ENCODE measurements at places on chromosomes 1 and 21.

DNA sequence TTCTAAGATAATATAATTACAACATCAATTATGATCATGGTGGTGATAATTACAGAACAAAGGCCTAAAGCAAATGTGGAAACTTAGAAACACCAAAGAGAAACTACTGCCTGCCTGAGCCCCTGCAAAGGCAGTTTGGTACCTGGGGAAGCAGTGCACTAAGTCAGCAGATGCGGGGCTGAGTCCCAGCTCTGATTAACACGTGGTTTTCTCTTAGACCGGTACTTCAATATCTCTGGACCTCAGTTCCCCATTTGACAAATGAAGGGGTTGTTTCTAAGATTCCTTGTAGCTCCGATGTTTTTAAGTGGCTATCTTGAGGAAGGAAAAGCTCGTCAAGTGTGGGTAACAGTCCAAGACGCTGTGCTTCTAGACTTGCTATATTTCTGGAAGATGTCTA is 16.7 kb upstream of the PLEKHA6 start:
- DNase-seq, result no peak

- DNase-seq, result no peak
These were observed 66.1 kb downstream of the HTR6 start for GRCh38 chr1:19730793-19731192.

DNA sequence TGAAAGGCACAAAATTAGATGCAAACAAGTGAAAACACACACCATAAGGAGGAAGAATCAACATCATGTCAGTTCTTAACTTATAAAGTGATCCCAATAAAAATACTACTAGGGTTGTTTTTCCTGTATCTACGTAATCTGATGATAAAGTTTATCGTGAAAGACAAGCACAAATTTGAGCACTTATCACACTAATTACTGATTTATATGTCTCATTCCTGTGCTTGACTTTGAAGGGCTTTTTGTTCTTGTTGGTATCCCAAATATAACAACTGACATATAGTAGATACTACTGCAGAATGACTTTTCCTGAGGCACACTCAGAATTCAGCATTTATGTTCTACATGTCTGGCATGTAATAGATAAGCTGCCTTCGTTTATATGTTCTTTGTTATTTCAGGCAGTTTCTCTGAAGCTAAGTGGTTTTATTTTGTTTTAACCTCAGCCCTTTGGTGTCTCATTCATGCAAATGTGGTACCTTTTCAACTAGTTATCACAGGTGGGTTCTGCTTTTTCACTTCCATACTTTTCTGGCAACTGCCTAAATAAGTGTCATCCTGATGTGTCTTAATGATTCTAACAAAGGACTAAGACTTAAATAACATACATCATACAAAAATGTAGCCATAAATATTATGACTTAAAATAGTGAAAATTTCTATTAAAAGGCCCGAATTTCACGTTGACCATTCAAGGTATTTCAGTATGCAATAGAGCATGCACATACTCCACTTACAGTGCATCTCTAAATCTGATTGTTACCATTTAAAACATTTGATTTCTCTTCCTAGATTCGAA is 73.2 kb downstream of the LRRC8C start:
- no peak for DNase-seq

- no peak for DNase-seq
These were observed 1917.0 kb downstream of the MRPL39 start for GRCh38 chr21:23690316-23690715.

DNA sequence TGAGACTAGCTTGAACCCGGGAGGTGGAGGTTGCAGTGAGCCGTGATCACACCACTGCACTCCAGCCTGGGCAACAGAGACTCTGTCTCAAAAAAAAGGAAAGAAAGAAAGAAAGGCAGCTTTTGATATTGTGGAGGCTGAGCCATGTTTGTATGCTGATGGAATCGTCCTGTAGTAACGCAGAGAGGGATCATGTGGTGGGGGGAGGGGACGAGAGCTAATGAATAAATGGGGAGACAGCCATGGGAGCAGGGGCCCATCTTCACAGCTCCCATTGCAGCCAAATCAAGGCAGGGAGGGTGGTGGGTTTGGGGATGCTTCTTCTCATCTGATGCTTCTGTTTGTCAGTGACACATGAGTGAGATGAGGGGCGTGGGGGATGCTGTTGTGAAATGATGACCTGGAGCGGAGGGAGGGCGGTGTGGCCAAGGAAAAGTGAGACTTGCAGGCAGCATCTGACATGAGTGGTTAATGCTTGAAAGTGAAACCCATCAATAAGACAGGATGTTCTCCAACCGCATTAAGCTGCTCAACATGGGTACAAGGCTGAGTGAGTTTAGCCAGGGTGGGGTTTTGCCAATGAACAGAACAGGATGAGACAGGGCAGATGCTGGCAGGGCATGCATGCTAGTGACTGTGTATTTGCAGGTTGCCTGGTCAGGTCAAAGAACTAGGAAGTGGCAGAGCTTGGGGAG is 16.7 kb downstream of the SPATA21 start:
- peak; percentile 14 for DNase-seq

DNA sequence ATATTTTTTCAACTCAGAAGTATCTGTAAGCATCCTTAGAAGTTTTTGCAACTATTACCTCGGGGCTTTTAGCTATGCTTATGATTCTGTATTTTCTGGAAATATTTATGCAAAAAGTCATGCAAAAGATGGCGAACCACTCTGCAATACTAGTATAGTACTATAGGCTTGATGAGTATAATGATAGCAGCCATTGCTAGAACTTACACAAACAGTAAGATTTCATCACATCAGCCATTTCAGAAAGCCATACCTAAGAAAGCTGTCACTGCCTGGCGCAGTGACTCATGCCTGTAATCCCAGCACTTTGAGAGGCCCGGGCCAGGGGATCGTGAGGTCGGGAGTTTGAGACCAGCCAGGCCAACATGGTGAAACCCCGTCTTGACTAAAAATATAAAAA is 227.1 kb downstream of the LRRC7 start:
- no peak for DNase-seq

DNA sequence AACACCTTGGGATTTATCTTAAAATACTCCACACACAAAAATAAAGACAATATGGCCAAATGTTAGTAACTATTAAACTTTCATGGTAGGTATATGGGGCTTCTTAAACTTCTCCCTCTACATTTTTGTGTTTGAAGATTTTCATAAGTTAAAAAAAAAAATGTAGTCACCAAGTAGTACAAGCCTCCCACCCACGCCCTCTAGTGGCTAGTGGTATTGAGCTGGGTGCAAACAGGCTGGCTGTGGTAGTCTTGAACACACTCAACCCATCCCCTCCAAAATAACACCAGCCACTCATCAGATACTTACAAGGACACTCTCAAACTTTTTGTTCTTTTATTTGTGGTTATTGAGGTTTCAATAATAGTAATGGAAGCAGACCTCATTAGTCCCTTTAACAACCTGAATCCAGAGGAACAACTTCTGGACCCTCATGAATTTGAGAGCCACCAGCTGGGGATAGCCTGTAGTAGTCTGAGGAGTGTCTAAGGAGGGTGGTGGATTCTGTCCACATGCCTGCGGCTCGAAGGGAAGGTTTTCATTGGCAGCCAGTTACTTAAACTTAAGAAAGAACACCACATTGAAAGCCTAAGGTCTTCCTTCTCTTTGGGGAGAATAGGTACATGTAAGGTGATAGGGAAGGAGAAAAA is 15.6 kb downstream of the RD3 start:
- no peak for DNase-seq

DNA sequence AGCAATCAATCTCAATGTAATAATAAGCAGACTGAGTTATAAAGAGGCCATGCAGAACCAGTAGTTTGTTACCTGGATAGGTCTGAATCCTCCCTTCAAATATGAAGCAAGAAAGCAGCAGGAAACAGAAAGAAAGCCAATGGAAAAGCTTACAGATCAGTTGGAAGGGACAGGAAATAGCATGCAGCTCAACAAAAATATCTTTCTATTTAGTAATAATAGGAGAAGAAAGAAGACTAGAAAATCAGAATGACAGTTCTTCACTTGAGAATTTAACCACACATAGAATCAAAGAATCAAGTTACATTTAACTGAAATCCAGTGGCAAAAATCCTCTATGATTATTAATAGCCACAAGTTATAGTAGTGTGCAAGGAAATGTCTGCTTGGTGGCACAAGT is 194.4 kb downstream of the EIF4G3 start:
- no peak for DNase-seq

- DNase-seq, result no peak
These were observed 29.7 kb downstream of the HEYL start for GRCh38 chr1:39609618-39610331.

DNA sequence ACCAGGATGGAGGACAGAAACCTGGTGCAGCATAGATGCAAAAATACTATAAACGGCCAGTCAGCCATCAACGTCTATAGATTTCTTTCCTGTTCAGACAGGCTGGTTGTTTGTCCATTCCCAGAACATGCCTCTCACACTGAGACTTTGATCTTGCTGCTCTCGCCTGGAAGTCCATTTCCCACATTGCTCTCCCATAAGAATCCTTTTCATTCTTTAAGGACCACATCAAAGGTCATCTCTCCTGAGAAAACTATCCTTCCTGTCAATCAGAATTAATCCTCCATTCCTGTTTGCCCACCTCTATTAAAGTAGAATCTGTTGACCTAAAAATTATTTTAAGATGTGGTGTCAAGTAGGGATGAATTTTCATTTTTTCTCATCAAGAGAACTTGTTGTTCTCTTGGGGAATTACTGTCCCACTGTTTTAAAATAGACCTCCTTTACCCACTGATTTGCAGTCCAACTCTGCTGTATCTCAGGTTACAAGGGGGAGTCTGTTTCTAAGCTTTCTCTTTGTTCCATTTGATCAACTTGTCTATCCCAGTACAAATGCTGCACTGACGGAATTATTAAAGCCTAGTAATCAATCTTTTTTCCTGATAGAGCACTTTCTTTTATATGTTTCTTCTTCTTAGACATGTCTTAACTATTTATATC is 172.7 kb downstream of the PATJ start:
- no peak for DNase-seq

DNA sequence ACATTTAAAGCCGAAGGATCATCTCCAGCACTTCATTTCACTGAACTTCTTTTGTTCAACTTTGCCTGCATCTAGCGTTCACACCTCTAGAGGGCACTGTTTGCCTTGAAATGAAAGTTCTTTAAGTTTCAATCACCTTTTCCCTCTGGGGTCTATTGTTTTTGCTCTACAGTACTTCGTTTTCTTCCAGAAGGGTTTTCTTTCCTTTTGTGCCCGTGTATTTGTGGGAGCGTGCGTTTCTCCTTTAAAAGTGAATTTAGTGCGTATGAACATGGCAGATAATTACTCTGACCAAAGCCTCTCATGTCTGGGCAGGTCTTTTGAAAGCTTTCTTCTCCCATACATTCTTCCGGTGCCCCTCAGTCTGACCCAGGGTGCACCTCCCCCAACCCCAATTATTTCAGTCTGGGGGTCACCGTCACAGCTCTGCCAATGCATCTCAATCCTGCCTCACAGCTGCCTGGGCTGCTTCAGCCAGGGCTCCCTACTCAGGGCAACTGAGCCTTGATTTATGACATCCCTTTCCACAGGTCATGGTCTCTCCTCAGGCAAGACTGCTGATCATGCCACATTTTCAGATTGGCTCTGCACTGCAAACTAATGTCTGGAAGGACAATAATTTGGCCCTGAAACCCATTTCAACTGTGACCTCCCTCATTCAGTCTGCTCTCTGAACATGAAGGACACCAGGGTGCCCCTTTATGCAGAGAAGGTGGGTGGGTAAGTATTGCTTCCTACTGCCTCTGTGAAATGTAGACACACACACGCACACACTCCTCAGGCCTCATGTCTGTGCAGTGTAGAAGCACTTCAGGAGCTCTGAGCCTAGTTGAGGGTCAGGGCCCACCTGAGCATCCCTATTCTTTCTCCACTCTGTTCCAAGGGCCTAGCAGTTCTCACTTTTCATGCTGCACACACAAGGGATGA is 88.6 kb downstream of the NUF2 start:
- DNase-seq, result no peak

- no peak for DNase-seq
These were observed 6.0 kb downstream of the GLIS1 start for GRCh38 chr1:53732912-53733317.

DNA sequence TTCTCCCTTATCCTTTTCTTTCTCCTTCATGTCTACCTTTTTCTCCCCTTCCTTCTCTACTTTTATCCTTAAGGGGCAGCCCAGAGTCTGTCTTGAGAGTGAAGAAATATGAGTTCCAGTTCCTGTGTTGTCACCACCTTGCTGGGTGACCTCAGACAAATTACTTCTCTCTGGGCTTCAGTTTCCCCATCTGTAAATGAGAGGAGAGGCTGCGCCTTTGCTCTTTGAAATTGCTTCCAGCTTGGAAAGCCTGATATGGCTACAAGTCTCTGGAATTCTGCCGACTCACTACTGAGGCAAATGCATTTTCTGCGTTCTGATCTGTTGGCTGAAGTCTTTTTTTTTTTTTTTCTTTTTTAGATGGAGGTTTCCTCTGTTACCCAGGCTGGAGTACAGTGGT is 119.2 kb downstream of the SYF2 start:
- DNase-seq, result no peak

GRCh38 chr1:121558514-121558913 is 373.7 kb downstream of the SRGAP2C start:
- no peak for DNase-seq

GRCh38 chr21:38037416-38037815 is 121.2 kb upstream of the KCNJ6 start:
- DNase-seq, result no peak

GRCh38 chr1:51555866-51556619 is 37.0 kb upstream of the EPS15 start:
- no peak for DNase-seq

DNA sequence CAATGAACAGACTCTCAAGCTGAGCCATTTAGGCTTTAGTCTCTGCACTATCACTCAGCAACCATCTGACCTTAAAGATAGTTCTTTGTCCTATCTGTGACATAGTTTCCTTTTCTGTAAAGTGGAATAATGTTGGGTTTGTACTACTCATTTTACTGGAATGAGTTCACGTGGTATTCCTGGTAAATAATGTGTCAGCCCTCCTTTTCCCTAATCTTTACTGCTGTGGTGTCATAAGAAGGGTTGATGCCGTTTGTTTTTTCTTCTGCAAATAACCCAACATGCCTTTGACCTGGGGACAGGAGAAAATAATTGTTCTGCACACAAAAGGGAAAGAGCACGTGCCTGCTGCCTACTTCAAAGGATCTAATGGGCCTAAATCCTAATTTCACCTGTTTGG is 297.8 kb downstream of the BRINP3 start:
- no peak for DNase-seq

GRCh38 chr1:47213230-47213963 is 18.6 kb downstream of the TAL1 start:
- DNase-seq, result no peak

- DNase-seq, result no peak
These were observed 84.0 kb downstream of the RAVER2 start for GRCh38 chr1:64828829-64829228.
